ENCODE measurements at places on chromosomes 16 and 17.
A peak's percentile ranks its signal among the peaks of the same experiment; 100 is the strongest.

- DNase-seq = peak; percentile 83
Observed at GRCh38 chr16:22353191-22353919, 21.1 kb downstream of the CDR2 start.

GRCh38 chr16:12917246-12917645, 15.8 kb downstream of the SHISA9 start:
- no peak for DNase-seq

GRCh38 chr17:76234354-76234679, 6.0 kb downstream of the RNF157 start:
- DNase-seq = no peak

DNA sequence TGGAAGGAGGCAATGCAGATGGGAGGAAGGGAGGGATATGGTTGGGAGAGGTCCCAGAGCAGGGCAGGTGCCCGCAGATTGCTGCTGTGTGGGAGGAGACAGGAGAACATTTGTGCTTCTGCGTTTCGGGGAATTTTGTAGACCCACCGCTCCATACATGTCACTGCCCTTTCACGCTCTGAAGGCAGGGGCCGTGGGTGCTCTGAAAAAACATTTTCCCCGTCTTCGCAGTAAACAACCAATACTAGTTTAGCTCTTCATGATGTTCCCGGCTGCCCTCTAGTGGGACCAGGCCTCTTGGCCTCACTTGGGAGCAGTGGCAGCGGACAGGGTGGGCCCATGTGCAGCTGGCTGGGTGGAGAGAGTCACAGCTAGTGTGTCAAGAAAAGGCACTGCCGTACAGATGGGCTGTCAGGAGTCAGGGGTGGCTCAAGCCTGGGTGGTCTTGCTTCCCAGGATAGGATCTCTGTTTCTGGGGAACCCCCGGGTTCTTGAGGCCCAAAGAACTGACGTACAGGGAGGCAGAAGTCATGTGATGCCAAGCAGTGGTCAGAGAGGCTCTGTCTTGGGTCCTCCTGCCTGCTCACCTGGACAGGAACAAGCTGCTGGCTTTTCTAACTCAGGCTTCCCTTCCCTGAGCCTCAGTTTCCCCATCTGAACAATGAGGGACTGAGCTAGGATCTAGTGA, 46.5 kb upstream of the CPNE2 start:
- DNase-seq = peak; percentile 56

DNA sequence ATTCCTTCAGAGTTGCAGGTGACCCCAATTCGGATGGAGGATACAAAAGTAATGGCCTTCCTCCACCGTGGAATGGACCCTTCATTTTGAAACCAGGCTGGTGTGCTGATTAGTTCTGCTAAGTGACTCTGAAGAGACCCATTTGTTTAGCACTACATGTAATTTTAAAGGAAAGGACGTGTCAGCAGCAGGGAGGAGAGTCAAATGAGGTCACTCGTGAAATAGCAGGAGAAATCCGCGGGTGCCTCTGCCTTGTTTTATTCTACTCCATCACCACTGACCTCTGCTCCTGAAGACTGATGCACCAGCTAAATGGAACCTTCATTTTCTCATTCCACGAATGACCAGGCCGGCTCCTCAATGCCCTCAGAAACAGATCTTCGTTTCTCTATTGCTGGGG, 589.2 kb downstream of the CDH11 start:
- DNase-seq = no peak

DNA sequence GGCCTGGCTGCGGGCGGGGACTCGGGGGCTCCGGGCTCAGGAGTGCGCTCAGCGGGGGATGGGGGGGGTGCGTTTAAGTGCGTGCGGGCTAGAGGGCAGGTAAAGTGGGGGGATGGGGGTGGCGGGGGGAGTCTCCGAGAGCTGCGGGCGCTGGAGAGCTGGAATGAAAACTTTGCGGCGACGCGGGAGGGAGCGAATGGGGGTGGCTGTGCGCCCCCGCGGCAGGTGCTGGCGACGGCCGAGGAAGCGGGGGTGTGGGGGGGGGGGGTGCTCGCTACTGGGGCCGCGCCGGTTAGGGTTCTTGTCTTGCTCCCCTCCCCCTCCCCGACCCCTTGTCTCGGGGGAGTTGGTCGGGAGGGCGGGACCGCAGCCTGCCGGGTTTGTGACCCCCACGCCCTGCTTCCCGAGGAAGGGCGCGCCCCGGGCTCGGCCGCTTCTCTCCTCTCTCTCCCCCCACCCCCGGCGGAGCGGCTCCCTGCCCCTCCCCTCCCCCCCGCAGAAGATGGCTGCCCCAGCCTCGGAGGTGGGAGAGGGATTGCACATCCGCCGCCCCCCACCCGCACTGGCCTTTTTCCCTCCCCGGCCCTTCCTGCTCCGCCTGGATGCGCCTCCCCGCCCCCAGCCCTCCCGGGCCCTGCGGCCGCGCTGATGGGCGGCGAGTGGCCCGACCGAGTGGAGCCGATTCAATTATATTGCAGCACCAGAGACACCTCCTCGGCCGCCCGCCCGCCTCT, 649 bp downstream of the GSE1 start:
- peak; percentile 30 for DNase-seq

DNA sequence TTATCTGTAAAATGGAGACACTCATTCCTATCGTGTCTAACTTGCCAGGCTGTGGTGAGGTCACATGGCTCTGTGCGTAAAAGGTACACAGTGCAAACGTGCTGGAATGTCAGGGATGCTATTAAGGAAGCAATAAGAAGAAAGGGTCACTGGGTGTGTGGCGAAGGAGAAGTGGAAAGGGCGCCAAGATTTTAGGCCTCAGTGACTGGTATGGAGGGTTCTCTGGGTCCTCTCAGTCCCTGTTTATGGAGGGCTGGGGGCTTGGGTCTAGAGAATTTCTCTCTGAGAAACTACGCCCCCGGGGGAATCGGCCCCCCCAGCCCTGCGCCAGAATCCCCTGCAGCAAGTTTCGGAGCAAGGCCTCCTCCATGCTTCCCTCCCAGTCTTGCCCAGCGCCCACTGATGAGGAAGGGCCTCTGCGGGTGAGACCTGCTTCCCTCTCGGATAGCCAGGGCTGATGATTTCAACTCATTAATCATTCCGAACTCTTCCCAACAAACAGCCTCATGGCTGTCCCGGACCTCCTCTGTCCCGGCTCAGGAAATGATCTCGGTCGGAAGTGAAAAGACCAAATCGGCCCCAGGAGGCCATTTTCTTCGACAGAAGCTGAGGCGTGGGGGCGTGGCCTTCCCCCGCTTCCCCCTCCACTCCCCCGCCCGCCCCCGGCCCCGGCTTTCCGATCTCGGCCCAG, 1.2 kb upstream of the HEXIM1 start:
- DNase-seq = peak; percentile 75
